ENCODE measurements at places on chromosomes 11 and 22. TPM values are rescaled to one million over a fixed set of nuclear protein-coding genes. Genes with fewer than 3 reads are reported as not detected.

GRCh38 chr11:123065621-123066020 is 3.7 kb upstream of the HSPA8 start:
- no peak for DNase-seq
- H3K36me3 ChIP-seq, result peaks cover 8% of the 10 kb centered on the region
- H3K27me3 ChIP-seq, result peaks cover 9% of the 10 kb centered on the region
- H3K27ac ChIP-seq, result no peak overlapping the region
- H3K4me3 ChIP-seq, result no peak overlapping the region

GRCh38 chr22:31142285-31142684 is 2.0 kb upstream of the PLA2G3 start:
- H3K36me3 ChIP-seq, result peaks cover 7% of the 10 kb centered on the region
- no peak for DNase-seq
- H3K27me3 ChIP-seq, result peaks cover 9% of the 10 kb centered on the region
- no peak overlapping the region for H3K27ac ChIP-seq
- H3K4me1 ChIP-seq, result peaks cover 5% of the 10 kb centered on the region

- H3K27me3 ChIP-seq, result no peaks in the 10 kb centered on the region
- no peak overlapping the region for H3K27ac ChIP-seq
- H3K4me1 ChIP-seq, result peaks cover 12% of the 10 kb centered on the region
- DNase-seq, result no peak
- no peaks in the 10 kb centered on the region for H3K36me3 ChIP-seq
Measured at GRCh38 chr11:131195661-131196517, 174.5 kb upstream of the NTM start.

The CHRM1 gene
- not detected for total RNA-seq

The OR52H1 gene
- 2.1 TPM for total RNA-seq

- no peak for DNase-seq
- no peaks in the 10 kb centered on the region for H3K36me3 ChIP-seq
- H3K27ac ChIP-seq, result no peak overlapping the region
- H3K4me3 ChIP-seq, result no peak overlapping the region
Measured at GRCh38 chr22:45218976-45219375, 21.7 kb downstream of the KIAA0930 start.

GRCh38 chr11:126880872-126881271 is 119.7 kb downstream of the KIRREL3 start:
- H3K27ac ChIP-seq, result no peak overlapping the region
- no peaks in the 10 kb centered on the region for H3K4me1 ChIP-seq
- H3K27me3 ChIP-seq, result no peaks in the 10 kb centered on the region
- no peaks in the 10 kb centered on the region for H3K36me3 ChIP-seq
- H3K4me3 ChIP-seq, result no peak overlapping the region

GRCh38 chr11:1241706-1242105 is 18.8 kb downstream of the MUC5B start:
- H3K27me3 ChIP-seq, result peaks cover 21% of the 10 kb centered on the region
- no peak for DNase-seq
- H3K4me1 ChIP-seq, result no peaks in the 10 kb centered on the region
- H3K4me3 ChIP-seq, result no peak overlapping the region
- no peak overlapping the region for H3K27ac ChIP-seq

- H3K4me3 ChIP-seq, result no peak within 1 kb of the TSS
- no peak within 1 kb of the TSS for H3K27ac ChIP-seq
- DNase-seq, result no peak
Measured at GRCh38 chr11:59473015-59473414, at the start of gene OR4D10. OR4D10 (plus strand) TSS chr11:59473315; CDS start chr11:59477430, 4,115 bp downstream.

GRCh38 chr11:70365544-70365927 is 32.8 kb upstream of the CTTN start:
- no peaks in the 10 kb centered on the region for H3K4me1 ChIP-seq
- H3K27ac ChIP-seq, result no peak overlapping the region
- H3K27me3 ChIP-seq, result peaks cover 5% of the 10 kb centered on the region

The CHADL gene
- total RNA-seq, result 1.2 TPM
